ENCODE measurements at places on chromosomes 3 and 15.
A peak's percentile ranks its signal among the peaks of the same experiment; 100 is the strongest.

GRCh38 chr3:170033489-170033888, 4.3 kb upstream of the GPR160 start:
- peak; percentile 46 for DNase-seq

GRCh38 chr15:42544853-42545629, 3.6 kb downstream of the LRRC57 start:
- DNase-seq = no peak

DNA sequence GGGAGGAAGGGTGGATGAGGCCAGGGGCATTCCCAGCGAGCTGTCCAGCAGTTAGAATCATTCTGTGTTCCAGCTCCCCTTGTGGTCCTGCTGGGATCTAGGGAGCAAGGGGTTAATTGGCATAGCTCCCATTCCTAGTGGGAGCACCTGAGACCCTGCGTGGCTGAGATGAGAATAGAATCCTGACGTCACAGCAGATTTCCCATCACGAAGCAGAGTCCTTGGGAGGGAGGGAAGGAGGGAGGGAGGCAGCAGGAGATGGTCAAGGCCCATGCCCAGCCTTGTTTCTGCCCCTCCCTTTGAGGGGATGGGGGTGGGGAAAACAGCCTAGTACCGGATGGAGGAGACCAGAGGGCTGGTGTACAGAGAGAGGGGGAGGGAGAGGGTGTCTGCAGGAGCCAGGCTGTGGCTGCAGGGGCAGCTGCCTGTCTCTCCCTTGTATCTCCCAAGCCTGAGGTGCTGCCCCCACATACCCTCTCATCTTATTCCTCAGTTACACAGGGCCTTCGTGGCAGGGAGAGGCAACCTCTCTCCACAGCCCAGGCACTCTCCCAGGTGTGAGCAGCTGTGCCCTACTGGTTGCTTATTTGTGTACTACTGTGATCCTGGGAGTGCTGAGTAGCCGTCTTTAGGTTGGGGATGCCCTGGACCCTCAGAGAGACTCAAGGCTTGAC, 5.4 kb downstream of the TYRO3 start:
- no peak for DNase-seq

DNA sequence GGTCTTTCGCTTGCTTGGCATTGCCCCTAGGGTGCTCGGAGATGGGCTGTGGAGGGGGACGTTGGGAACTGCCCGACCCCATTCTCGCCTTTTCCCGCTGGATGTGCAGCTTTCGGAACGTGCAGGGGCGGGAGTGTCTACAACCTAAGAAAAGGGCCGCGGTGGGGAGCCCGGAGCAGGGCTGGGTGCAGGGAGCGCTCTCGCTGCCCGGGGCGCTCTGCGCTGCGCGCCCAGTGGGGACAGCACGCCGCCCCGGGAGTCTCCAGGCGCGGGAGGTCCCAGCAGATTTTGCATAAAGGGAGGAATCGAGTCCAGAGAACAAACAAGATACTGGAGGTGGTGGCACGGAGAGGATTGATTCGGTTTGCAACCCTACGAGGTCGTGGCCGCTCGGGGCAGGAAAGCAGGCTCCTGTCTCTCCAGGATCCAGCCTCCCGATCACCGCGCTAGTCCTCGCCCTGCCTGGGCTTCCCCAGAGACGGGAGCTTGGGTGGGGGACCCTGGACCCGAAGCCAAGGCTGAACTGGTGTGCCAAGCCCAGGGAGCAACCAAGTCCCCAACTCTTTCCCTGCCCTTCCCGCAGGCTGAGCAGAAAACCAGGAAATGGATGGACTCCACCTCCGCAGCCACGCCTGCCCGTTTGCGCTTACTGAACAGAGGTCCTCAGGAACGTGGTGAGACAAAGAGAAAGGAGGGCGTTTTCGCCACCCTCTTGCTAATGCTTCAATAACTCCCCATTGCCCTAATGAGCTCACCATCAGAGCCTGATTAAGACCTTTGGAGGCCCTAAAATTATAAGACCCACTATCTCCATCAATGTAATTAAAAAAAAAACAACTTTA, 59.7 kb downstream of the NOX5 start:
- DNase-seq = no peak

GRCh38 chr3:107956991-107957900, 133.6 kb downstream of the CD47 start:
- no peak for DNase-seq

DNA sequence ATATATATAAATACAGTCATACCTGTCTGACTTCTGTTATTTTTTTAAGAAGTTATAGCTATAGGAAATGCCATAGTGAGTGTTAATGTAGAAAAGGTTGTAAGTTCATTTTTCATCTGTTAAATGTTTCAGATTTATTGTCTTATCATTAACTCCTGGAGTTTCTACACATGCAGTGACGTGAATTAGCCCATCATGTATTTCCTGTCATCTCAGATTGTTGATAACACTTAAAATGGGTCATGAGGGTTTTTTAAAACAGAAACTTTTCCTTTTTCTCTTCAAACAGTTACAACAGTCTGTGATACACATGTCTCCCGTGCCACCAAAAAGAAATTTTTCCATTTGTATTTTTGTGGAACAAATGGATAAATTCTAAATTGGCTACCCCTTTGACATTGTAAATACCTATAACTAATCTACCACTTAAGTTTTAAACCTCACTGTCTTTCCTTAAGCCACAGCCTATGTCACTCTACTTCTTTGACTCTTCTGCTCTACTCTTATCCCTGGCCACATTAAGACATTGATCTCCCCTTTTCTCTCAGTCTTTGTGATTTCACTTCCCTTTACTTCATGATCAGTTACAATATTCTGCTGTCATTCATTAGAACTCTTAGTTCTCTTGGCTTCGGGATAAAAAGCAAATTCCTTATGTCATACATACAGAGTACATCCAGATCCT, 89.1 kb downstream of the NEO1 start:
- peak; percentile 25 for DNase-seq

- DNase-seq = no peak
These were observed 49.0 kb downstream of the MSL2 start for GRCh38 chr3:136146981-136147729.

DNA sequence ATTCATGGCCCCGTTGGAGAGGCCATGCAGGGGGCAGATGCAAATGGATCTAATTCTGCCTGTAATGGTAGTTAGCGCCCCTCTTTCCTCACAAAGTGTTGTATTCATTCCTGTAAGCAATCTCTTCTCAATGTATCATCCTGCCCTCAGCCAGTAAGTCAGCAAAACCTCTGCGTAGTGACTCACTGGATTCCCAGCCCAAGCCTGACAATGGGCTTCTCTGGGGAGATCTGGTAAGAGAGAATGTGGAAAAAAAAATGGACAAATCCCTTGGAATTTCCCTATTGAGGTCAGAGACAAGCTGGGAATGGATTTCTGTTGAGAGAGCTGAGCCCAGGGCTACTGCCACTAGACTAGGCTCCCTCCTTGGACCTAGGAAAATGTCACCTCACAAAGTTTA, 25.4 kb downstream of the ADPGK start:
- DNase-seq = no peak

- DNase-seq = no peak
These were observed 7.1 kb upstream of the HDAC11 start for GRCh38 chr3:13473020-13473419.

DNA sequence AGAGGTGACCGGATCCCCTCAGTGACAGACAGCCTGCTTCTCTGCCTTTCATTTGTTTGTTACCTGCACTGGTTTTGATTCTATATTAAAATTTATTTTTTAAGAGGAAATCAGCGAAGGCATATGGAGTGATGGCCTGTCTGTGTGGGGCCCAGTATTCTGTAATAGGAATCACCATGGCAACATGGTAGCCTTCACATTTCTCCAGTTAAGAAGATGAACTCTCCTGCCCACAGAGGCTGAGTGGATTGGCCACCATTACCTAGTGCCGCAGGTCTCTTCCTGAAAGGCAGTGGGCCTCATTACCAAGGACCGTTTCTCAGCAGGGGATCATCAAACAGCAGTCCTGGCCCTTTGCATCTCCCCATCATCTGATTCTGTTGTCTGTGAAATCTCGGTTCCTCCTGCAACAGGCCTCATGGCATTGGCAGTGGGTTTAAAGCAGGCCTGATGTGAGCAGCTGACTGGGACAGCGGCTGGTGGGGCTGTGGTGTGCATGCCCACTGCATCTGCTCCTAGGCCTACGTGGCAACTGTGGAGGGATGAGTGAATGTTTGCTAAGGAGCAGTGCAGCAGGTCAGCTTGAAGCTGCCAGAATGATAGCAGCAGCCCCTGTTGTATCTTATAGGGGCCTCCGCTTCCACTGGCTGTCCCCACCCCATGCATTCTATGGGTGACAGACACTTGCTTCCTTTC, 114.5 kb downstream of the CHCHD6 start:
- no peak for DNase-seq

DNA sequence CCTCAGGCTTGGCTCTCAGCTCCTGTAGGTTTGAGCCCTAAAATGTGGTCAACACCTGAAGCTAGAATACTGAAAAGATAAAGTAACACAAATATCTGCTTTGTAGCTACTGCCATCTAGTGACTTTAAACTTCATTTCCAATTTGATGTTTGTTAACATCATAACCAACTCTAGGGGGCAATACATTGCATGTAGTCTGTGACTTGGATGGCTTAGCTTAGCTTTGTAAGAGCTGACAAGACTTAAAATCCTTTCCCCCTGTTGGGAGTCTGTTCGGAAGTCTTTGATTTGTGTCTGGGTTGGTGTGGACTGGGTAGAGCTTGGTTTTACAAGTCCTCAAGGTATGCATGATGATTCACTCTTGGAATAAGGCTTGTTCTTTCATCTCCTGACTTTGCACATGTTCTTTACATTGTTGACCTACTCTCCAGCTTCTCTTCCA, 51.7 kb downstream of the SCN11A start:
- no peak for DNase-seq

- DNase-seq = no peak
These were observed 36.3 kb downstream of the UBE2E2 start for GRCh38 chr3:23239211-23240068.

DNA sequence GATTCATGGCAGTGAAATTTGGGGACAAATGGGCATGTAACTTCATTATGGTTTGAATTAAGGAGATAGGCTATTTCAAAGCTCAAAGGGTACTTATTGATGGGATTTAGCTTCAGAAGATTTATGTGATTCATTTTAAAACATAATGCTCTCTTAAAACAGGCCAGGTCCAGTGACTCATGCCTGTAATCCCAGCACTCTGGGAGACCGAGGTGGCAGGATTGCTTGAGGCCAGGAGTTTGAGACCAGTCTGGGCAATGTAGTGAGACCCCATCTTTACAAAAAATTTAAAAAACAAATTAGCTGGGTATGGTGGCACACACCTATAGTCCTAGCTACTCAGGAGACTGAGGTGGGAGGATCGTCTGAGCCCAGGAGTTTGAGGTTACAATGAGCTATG, 11.5 kb downstream of the THAP10 start:
- DNase-seq = no peak

DNA sequence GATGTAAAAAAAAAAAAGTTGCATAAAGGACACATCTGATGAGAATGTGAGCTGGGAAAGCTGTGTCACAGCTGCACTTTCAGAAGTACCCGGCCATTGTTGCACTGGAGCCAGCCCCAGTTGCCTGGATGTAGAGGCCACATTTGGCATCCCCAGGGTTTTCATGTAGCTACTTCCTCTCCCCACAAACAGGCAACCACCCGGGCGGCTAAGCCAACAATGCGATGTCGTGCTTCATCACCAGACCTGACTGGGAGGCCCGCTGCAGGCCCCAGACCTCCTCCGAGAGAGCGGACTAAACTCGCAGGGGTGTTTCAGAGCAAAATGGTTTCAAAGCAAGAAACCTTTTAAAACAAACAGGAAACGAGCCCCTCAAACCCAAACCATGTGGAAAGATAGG, 142.3 kb downstream of the TMCO5A start:
- DNase-seq = no peak

DNA sequence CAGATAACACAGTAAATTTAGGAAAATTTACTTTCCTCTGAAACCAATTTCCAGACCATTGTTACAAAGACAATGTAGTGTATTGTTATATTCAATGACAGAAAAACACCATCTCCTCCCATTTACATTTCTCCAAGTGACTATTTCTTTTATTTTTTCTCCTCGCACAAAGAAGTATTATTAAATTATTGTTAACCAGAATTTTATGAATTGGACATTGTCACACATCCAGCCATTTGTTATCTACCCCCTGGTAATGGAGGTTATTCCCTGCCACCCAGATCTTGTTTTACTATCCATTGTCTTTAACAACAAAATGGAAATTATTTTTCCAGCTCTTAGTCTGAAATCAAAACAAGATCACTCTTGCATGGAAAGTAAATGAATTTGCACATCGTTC, 511.3 kb downstream of the FGF12 start:
- DNase-seq = no peak

DNA sequence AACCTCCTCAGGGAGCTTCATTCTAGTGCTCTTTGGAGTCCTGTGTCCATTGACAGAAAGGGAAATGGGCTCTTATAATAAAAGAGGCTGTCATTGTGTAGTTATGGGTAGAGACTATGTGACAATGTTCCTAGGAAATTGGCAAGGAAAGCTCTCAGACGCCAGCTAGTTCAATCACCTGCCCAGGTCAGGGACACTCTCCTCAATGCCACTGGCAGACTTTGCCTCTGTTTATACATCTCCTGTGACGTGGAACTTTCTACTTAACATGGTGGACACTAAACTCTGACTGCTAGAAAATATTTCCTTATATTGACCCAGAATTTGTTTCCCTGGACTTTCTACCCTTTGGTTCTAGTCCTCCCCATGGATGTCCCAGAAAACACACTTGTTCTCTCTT, 2.8 kb downstream of the EFCAB12 start:
- DNase-seq = no peak

- DNase-seq = no peak
These were observed 369.3 kb upstream of the ATP11B start for GRCh38 chr3:182424006-182424405.

DNA sequence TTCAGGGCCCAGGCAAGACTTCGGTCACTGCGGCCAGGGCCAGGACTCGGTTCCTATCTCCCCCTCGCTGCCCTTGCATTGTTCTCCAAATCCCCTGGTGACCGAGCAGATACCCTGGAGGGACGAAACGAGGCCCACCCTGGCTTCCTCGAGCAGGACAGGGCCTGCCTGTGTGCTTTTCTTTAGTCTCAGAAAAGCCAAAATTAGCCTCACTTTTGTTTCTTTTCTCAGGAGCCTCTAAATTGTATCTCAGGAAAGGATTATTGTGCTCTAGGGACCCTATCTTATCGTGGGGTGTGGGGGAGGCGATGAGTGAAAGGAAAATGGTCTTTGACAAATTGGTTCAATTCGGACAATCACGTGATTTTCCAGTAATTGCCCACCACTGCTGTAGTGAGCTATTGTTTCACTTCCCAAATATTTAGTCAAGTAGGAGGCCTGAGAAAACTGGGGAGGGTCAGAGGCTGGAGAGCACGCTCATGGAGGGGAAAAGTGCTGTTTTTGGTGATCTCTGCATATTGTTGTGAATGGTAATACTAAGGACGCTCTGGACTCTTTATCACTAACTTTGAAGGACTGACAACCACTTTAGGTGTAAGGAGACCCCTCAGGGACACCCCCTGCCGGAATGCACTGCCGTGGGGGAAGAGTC, 61.6 kb downstream of the TMEM44 start:
- no peak for DNase-seq

- no peak for DNase-seq
These were observed 173.1 kb downstream of the MFSD1 start for GRCh38 chr3:158974904-158975303.

GRCh38 chr3:21894459-21895340, 143.7 kb upstream of the ZNF385D start:
- no peak for DNase-seq

GRCh38 chr3:34024447-34025240, 226.2 kb downstream of the PDCD6IP start:
- no peak for DNase-seq

All from T-helper 1 cell (primary cell).